ENCODE measurements at places on chromosomes 12 and 14.

DNA sequence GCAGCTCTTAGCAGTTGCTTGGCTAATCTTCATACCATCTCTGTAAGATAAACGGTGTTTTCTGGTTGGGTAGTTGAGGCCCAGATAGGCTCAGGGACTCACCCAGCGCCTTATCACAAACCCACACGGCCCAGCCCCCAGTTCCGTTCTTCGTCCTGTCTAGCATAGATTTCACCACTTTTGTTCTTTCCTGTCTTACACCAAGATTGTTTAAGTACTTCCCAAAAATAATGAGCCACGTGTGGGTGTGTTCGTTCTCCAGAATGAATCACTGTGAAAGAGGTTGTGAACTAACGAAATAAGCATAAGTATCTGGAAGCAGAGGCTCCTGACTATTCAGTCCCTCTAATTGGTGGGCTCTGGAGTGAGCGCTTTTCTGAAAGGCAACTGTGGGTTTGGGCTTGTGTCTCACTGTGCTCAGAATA lies 21.4 kb downstream of the ACVR1B start:
- peaks cover 18% of the 10 kb centered on the region for H3K36me3 ChIP-seq
- DNase-seq: no peak
- H3K4me1 ChIP-seq: peaks cover 38% of the 10 kb centered on the region
- H3K27ac ChIP-seq: peak overlapping the region; percentile 82
- H3K4me3 ChIP-seq: peak overlapping the region; percentile 22

DNA sequence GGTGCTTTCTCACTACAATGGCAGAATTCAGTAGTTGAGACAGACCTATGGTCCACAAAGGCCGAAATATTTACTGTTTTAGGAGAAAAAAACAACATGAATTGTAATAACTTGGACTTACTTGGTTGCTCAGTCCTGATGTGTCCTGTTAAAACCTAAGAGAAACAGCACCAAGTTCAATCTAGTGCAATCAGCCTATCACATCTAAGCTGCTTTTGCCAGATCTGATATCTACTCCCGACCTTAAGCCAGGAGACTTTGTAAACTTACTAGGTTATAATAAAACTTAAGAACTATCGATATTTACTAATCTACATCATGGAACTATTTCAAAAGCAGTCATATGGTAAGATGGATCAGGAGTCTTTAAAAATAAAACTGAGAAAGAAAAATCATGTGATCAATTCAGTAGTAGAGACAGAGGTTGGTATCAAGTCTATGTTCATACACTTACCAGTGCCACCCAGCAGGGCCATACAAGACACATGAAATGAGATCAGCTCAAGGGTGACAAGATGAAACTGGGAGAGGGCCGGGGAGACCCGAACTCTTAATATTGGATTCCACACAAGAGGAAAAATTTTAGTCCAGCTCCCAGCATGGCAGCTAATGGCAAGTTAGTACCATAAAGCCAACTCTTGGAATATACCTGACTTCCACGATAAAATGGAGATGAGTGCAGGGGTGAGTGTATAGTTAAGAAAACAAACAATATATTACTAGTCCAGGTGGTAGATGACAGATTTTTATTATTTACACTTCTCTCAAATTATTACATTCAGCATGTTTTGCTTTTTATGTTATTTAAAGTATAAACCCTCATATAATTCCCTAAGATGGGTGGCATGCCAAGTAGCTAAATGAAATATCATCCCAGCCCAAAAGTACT lies 27.5 kb downstream of the NUDT4 start:
- no peak for DNase-seq
- H3K27ac ChIP-seq: no peak overlapping the region
- H3K36me3 ChIP-seq: peaks cover 6% of the 10 kb centered on the region

- H3K4me1 ChIP-seq: peaks cover 11% of the 10 kb centered on the region
- H3K27me3 ChIP-seq: peaks cover 6% of the 10 kb centered on the region
- H3K4me3 ChIP-seq: no peak overlapping the region
Measured at GRCh38 chr14:21860172-21860571, 186.6 kb upstream of the OR4E1 start.

DNA sequence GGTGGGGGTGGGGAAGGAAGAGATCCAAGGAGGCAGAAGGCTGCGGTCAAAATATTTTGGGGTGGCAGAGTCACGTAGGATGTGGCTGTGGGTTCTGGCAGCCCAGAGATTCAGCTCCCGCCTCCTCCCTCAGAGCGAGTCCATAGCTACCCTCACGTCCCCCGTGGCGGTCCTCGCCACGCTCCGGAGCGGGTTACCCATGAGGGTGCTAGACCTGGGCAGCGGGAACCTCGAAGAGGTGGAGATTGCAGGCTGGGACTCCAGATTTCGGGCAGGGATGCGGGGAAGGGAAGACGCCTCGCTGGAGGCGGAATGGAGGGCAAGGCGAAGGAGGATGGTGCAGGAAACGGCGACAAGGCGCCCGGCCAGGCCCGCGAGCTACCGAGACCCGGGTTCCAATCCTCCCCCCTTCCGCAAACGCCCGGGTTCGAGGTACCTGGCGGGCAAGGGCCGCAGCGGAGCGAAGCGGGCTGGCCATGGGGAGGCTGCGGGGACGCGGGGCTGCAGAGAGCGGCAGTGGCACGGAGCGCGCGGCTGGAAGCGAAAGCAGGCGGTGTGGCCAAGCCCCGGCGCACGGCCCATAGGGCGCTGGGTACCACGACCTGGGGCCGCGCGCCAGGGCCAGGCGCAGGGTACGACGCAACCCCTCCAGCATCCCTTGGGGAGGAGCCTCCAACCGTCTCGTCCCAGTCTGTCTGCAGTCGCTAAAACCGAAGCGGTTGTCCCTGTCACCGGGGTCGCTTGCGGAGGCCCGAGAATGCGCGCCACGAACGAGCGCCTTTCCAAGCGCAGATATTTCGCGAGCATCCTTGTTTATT lies 46.2 kb downstream of the BCAT1 start:
- DNase-seq: no peak
- H3K36me3 ChIP-seq: no peaks in the 10 kb centered on the region
- no peaks in the 10 kb centered on the region for H3K27me3 ChIP-seq
- H3K4me3 ChIP-seq: peak overlapping the region; percentile 60
- H3K27ac ChIP-seq: no peak overlapping the region

- peak; percentile 56 for DNase-seq
- no peak overlapping the region for H3K27ac ChIP-seq
- peaks cover 12% of the 10 kb centered on the region for H3K4me1 ChIP-seq
- H3K4me3 ChIP-seq: no peak overlapping the region
- H3K36me3 ChIP-seq: no peaks in the 10 kb centered on the region
Measured at GRCh38 chr14:20679907-20680306, 4.5 kb upstream of the RNASE4 start.

DNA sequence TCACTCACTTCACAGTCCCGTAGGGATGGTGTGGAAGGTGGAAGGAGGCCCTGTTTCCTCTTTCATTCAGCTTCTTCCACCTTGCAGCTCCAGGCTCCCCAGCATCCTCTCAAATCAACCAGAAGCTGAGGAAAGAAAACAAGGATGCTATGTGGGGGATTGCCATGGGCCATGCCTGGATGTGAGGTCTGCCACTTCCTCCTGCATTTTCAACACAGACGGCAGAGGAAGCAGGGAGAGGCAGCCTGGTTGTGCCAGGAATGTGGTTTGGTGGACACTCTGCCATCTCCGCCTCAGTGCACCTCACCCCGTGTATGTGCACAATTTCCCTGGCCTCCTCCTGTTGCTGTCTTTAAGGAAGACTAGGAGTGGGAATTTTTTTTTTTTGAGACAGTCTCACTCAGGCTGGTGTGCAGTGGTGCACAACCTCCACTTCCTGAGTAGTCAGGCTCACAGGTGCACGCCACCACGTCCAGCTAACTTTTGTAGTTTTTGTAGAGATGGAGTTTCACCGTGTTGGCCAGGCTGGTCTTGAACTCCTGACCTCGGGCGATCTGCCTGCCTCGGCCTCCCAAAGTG lies 99.2 kb downstream of the SLC15A4 start:
- DNase-seq: no peak
- H3K4me3 ChIP-seq: no peak overlapping the region
- H3K27ac ChIP-seq: no peak overlapping the region
- H3K27me3 ChIP-seq: no peaks in the 10 kb centered on the region
- H3K4me1 ChIP-seq: no peaks in the 10 kb centered on the region

DNA sequence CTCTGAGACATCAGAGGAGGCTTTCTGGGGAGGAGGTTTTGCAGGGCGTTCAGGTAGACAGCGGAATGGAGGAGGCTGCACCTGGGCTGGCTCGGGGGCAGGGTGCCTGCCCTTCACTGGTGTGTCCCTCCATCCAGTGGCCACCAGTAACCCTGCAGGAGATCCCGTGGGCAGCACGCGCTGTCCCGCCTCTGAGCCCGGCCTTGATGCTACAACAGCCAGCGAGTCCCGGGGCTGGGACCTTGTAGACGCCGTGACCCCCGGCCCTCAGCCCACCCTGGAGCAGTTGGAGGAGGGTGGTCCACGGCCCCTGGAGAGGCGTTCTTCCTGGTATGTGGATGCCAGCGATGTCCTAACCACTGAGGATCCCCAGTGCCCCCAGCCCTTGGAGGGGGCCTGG lies 10.0 kb upstream of the ADSS1 start:
- H3K27me3 ChIP-seq: no peaks in the 10 kb centered on the region
- H3K4me1 ChIP-seq: no peaks in the 10 kb centered on the region
- H3K27ac ChIP-seq: no peak overlapping the region
- DNase-seq: no peak

DNA sequence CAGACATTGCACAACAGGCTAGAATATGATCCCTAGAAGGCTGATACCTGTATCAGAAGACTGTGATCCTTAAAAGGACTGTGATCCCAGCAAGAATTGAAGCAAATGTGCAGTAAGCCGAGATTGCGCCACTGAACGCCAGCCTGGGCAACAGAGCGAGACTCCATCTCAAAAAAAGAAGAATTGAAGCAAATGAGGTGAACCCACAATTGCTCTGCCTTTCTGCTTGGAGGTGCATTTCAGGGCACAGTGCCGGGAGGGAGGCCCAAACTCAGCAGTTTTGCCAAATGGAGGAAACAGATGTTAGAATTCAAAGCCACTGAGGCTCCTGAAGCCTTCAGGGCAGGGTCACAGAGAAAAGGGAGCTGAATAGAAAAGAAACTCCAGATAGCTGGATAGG lies 61.1 kb upstream of the COCH start:
- DNase-seq: no peak
- H3K4me3 ChIP-seq: no peak overlapping the region
- no peak overlapping the region for H3K27ac ChIP-seq

GRCh38 chr12:78035901-78036606 lies 205.4 kb downstream of the NAV3 start:
- no peaks in the 10 kb centered on the region for H3K27me3 ChIP-seq
- no peaks in the 10 kb centered on the region for H3K4me1 ChIP-seq
- H3K36me3 ChIP-seq: peaks cover 6% of the 10 kb centered on the region
- DNase-seq: no peak
- no peak overlapping the region for H3K27ac ChIP-seq

DNA sequence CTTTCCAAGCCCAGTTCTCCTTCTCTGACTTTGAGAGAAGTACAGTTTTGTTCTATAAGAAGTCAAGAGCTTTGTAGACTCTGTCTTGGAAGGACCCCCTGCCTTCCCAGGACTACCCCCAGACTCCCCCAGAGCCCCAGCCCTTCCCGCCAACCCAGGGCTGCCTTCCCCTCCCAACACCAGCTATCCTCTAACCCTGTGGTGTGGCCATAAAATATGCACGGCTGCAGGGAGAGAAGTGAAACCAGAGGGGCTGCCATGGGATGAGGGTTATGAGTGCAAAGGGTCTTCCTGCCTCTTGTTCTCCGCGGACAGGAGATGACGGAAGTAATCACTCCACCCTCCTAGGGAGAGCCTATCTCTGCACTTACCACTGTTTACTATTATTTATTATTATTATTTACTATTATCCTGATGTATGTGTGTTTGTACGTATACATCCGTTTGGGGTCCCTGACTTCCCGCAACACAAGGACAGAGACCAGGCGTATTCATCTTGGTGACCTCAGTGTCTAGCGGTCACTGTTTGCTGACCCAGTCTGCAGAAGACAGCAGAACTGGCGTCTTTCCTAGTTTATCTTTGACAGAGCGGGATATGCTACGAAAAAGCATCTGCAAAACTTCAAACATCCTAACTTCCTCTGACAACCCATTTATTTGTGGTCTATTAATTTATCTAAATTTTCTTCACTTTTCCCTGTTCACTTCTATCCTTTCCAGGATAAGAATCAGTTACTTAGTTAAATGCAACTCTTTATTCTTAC lies 3.5 kb upstream of the SCNN1A start:
- no peak overlapping the region for H3K4me3 ChIP-seq
- no peak for DNase-seq
- peaks cover 57% of the 10 kb centered on the region for H3K4me1 ChIP-seq
- H3K27me3 ChIP-seq: no peaks in the 10 kb centered on the region
- no peaks in the 10 kb centered on the region for H3K36me3 ChIP-seq

DNA sequence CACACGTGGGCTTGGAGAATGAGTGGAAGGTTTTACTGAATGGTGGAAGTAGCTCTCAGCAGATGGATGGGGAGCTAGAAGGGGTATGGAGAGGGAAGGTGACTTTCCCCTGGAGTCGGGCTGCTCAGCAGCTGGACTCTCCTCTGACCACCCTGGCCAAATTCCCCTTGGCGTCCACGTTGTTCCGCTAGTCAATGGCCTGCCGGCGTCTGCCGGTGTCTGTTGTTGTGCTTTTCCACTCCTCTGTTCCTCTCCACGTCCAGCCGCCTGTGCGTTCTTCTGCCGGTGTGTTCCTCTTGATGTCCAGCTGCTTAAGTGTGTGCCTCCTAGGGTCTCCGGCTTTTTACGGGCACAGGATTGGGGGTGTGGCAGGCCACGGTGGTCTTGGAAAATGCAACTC lies 203.5 kb downstream of the MYRFL start:
- no peaks in the 10 kb centered on the region for H3K27me3 ChIP-seq
- peaks cover 7% of the 10 kb centered on the region for H3K4me1 ChIP-seq
- DNase-seq: no peak
- no peaks in the 10 kb centered on the region for H3K36me3 ChIP-seq
- no peak overlapping the region for H3K27ac ChIP-seq

GRCh38 chr14:69044965-69045555 lies 66.0 kb upstream of the ACTN1 start:
- H3K4me1 ChIP-seq: peaks cover 9% of the 10 kb centered on the region
- peaks cover 5% of the 10 kb centered on the region for H3K27me3 ChIP-seq
- H3K36me3 ChIP-seq: no peaks in the 10 kb centered on the region
- no peak overlapping the region for H3K27ac ChIP-seq
- no peak for DNase-seq

DNA sequence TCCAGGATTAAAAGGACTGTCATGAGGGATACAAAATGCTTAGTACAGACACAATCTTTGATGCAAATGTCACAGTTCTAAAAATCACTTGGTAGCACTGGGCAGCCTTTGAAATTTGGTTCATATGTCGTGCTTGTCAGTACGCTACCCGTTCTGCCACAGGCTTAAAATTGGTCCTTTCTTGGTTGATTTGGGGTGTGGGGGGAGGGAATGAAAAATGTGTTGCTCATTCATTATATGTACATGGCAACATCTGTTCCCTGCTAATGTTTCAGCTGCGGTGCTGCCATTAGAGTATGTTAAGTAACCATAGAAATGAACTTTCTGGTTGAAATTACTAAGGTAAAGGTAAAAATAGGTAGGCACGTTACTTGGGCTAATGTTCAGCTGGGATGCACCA lies 155.4 kb upstream of the ARHGAP5 start:
- no peak for DNase-seq
- H3K27me3 ChIP-seq: no peaks in the 10 kb centered on the region
- peaks cover 6% of the 10 kb centered on the region for H3K4me1 ChIP-seq
- no peak overlapping the region for H3K4me3 ChIP-seq
- no peak overlapping the region for H3K27ac ChIP-seq

- DNase-seq: no peak
- peaks cover 24% of the 10 kb centered on the region for H3K4me1 ChIP-seq
- no peaks in the 10 kb centered on the region for H3K27me3 ChIP-seq
- no peak overlapping the region for H3K4me3 ChIP-seq
- H3K27ac ChIP-seq: peak overlapping the region; percentile 38
- no peaks in the 10 kb centered on the region for H3K36me3 ChIP-seq
Measured at GRCh38 chr12:49200919-49201594, 12.2 kb upstream of the TUBA1A start.
